Activated gamma-delta T cell treated with anti-CD3 and anti-CD28 coated beads, Interleukin-2, amount 50 U/mL, for 16 hours (primary cell): ENCODE measurements at places on chromosomes 2 and 18.

DNA sequence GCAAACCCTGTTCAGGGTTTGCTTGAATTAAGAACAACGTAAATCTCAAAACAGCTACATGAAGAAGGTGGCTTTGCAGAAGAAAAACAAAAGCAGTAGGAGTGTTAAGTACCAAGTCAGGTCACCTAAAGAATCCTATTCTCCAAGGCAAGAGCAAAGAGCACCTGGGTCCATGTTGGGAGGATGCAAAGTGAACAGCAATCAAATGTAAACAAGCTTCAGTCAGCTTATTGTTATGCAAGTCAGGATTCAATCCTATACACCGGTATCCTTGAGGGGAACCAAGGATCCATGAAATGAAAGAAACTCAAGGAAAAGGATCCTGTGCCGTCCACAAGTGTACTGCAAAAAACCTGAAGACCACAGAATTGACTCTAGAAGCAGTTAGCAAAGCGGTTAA, 261.0 kb upstream of the DDX18 start:
- DNase-seq = no peak

GRCh38 chr2:85674417-85674816, 6.4 kb upstream of the SFTPB start:
- no peak for DNase-seq

- DNase-seq = no peak
Measured at GRCh38 chr2:239763433-239764097, 261.6 kb downstream of the NDUFA10 start.

DNA sequence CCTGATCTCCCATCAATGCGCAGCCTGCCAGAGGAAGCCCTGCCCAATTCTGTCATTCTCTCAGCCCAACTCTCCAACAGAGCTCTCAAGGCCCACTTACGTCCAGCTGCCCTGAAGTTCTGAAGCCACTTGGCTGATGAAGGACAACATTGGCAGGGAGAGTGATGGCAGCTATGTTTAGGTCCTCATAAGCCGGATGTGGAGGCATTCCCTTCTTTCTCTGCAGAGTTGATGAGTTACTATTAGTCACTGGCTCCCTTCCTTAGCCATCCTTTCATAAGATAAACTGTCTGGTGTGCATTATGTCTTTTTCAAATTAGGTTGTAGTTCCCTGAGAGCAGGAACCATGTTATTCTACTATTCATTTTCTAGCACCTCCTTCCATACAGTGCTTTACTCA, 22.5 kb upstream of the TACR1 start:
- DNase-seq = no peak

DNA sequence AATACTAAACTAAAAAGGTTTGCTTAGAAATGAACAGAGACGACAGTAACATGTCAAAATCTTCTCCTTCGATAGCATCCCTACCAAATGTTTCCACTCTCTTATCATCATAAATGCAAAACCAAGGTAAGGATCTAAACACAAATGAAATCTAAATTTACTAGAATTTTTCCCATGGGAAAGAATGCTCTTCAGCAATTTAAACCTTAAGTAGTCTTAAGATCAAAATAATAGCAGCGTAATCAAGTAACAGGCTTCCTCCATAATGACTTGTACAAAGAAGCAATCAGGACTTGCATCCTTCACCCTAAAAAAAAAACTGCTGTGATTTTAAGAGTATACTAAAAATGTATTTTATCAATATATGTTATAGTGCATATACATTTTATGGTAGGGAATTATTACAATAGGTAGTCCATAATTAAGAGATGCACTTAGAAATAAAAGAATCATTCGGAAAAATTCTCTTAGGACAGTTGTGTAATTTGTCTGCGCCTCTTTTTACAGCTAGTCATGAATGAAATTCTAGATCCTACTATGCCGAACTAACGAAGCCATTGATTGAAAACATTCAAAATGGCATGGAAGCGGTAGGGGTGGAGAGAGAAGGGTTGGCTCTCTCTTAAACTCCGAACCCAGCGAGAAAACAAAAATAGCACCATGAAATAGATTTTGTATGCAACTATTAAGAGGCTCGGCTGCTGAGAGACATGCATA, 1.3 kb downstream of the PGAP1 start:
- no peak for DNase-seq

DNA sequence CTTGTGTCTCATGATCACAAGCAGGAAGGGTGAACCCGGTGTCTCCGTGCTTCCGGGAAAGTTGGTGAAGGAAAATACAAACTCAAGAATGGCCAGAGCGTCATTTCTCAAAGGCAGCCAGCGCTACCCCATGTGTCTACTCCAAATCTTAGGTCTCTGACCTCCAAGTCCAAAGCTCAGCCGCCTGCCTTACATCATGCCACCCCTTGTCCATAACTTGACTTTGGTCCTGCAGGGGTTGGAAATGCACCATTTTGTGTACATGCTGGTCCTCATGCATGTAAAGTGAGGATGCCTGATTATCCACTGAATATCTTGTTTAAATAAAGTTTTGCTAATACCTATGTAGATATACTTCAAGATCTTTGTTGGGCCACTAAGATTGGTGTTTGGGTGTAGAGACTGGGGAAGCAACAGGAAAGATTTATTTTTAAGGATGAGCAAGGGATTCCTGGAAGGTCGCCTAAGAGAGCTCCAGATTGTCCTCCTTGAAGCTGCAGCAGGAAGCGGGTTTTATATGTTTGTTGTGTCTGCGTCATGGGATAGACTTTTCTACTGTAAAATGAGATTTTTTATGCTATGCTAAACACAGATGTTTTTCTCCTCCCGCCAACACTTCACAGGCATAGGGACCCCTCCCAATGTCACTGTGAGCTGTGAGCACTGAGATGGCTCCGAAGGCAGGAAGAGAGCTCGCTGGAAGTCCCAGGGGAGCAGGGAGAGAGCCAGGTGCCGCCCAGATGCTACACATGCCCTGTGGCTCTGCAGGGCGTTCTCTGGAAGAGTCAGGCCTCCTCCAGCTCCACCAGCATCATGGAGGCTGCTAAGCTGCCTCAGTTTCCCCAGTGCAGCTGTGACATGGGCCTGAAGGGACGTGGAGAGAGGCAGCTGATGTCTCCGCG, 176.2 kb upstream of the HDAC4 start:
- DNase-seq = no peak

GRCh38 chr2:49978341-49978740, 824.0 kb upstream of the FSHR start:
- DNase-seq = no peak

GRCh38 chr2:63834401-63834800, 7.3 kb upstream of the UGP2 start:
- DNase-seq = no peak

GRCh38 chr2:133667085-133667484, 98.8 kb upstream of the NCKAP5 start:
- no peak for DNase-seq

- no peak for DNase-seq
Measured at GRCh38 chr2:26034637-26034992, 731 bp downstream of the RAB10 start.

DNA sequence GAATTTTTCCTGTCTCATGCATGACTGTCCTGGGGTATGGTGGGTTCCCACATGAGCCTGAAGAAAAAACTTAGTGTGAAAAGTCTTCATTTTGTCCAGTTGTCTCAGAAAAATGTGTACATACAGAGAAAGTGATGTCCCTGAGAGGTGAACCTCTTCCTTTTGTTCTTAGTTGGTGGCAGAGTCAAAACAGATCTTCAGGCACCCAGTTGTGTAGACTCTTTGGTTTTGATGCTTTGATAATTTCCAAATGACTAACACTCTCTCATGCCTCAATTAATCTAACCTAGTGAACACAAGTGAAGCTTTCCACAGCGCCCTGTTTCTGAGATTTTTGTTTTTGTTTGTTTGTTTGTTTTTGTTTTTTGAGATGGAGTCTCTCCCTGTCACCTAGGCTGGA, 273.5 kb downstream of the PIK3C3 start:
- DNase-seq = no peak

- no peak for DNase-seq
Measured at GRCh38 chr2:79729532-79729931, 216.7 kb downstream of the CTNNA2 start.

DNA sequence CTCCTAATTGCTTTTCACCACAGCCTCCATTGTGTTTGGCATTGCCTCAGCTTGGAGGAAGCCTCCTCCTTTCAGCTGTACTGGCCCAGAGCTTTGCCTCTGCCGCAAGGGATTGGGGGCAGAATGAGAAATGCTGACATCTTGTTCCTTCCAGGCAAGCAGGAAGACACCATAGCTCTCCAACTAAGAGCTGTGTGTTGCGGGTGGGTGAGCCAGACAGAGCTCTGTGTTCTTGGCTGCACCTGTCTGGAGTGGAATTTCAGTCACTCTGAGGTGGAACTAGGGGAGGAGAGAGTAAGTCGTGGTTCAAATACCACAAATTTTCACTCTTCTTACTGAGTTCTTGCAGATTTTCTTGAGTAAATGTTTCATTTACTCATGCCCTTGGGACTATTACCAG, 36.6 kb upstream of the KCNF1 start:
- DNase-seq = no peak

DNA sequence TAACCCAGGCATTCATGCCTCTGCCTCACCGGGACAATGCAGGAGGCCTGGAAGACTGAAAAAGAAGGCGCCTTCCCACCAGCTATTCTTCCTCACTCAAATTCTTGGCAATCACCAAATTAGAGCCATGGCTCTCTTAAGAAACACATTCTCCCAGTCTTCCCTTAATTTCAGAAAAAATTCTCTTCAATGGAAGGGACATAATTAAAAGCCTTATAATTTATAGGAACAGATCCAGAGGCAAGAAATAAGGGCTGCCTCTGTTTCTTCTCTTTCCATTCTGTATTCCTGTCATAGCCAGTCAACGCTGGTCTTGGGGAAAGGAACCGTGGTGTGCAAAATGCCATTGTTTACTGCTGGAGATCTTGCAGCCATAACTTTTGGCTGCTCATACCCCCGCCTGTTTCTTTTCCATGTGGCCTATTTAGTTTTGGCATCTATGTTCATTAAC, 32.8 kb downstream of the DTNA start:
- DNase-seq = no peak

- DNase-seq = no peak
Measured at GRCh38 chr18:50748243-50749229, 71.3 kb downstream of the MRO start.

DNA sequence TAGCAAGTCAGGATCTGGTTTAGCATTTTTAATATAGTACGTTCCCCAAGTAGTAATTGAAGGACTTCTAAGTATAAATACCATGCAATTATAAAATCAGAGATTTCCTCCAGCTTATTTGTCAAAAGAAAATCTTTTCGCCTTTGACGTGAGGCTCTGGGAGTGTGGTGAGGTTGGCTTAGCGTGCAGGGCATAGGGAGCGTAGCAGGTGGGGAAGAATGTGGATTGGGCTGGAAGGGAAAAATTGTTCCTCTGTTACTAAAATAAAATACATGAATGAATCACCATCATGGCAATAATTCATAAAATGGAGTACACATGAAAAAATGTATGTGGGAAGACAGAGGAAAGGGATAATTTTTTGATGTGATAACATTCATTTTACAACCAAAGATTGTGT, 5.4 kb upstream of the IL1RL2 start:
- DNase-seq = no peak
